ENCODE measurements at places on chromosomes 5 and 9. TPM values are rescaled to one million over a fixed set of nuclear protein-coding genes. Genes with fewer than 3 reads are reported as not detected.

The TPM2 gene
- 0.52 TPM for polyA plus RNA-seq

The B4GALT1 gene
- polyA plus RNA-seq: 112 TPM

The DNAH5 gene
- polyA plus RNA-seq: not detected

The PCDHGA3 gene
- polyA plus RNA-seq: not detected

The SEMA5A gene
- not detected for polyA plus RNA-seq

The PCDHB9 gene
- not detected for polyA plus RNA-seq

The FOXD4L5 gene
- polyA plus RNA-seq: not detected

The ARL14EPL gene
- polyA plus RNA-seq: not detected

The MIGA2 gene
- 7.4 TPM for polyA plus RNA-seq

The ZNF782 gene
- polyA plus RNA-seq: 3.9 TPM

The ANKRD18B gene
- polyA plus RNA-seq: not detected

The HK3 gene
- 0.16 TPM for polyA plus RNA-seq

The ORM2 gene
- not detected for polyA plus RNA-seq
